Mesenteric fat pad (tissue), 1 donor: ENCODE measurements at places on chromosomes 16 and 17. TPM values are rescaled to one million over a fixed set of nuclear protein-coding genes. Genes with fewer than 3 reads are reported as not detected.

The RRAD gene
- total RNA-seq, result 3.4 TPM

The CTRB2 gene
- 4.1 TPM for total RNA-seq

The NOS2 gene
- 0.13 TPM for total RNA-seq

- DNase-seq, result no peak
Measured at GRCh38 chr16:1108299-1109252, 12.5 kb upstream of the C1QTNF8 start.

DNA sequence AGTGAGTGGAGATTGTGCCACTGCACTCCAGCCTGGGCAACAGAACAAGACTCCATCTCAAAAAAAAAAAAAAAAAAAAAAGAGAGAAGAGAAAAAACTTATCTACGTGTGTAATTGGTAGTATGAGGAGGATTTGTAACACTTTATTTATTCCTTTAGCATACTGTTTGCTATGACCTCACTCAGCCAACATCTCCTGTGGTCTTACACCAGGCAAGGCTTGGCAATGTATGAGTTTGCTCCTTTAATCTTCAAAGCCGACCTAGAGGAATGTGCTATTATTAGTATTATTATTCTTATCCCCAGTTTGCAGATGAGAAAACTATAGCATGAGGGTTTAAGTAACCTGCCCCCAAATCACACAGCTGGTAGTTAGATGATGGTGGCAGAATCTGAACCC, 35.8 kb upstream of the HAPSTR1 start:
- DNase-seq, result no peak

- no peak for DNase-seq
Measured at GRCh38 chr16:17447101-17447569, 23.6 kb downstream of the XYLT1 start.

DNA sequence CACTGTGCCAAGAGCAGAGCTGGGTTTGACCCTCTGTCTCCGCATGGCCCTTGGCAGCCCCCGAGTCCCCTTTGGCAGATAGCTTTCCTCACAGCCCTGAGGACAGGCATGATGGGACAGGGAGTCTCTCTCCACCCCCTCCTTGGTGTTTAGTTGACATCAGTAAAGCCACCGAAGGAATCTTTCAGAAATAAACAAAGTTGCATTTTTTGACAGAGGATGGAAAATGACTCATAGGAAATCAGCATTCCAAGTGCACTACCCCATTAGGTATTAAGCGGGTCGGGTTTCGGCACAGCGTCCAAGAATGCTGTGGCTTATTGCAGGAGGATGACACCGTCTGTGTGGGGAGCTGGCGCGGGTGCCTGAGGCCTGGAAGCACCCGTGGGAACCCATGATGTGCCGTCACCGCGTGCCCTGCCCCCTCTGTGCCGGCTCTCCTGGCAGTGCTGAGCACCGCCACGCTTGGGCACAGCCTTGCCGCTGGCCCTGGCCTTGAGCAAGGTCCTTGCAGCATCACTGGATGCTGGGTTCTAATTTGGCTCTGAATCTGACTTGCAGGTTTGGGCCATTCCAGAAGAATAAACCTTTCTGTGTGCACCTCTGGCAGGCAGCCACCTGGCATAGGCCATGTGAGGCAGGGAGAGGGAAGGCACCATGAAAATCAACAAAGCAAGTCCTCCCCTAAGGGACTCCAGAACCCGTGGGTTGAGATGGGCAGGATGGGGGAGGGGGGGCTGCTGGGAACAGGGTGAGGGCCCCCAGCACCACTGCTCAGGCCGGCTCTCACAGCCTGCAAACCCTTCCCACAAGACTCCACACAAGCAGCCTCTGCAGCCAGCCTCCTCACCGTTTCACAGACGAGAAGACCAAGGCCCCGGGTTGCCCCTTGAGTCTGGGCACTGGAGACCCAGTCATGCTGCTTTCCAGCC, 50.5 kb upstream of the ZNF469 start:
- DNase-seq, result no peak

GRCh38 chr16:81492311-81492761, 47.7 kb downstream of the CMIP start:
- no peak for DNase-seq

DNA sequence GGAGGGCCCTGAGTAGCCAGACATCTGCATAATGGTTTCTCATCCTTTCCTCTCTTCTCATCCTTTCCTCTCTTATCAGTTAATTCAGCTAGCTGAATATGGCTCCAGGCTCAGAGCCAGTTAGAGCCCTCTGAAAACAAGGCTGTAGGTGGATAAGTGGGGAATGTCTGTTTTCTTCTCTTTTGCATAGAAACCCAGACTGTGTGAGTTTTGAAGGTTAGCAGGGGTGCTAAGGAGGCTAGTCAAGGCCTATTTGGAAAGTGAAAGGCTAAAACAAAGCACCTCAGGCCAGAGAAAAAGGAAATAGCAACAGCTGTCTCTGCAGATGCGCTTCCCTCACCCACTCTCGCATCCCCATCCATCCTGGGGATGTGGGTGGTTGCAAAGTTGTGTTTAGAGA, 420.9 kb downstream of the SHISA9 start:
- no peak for DNase-seq

DNA sequence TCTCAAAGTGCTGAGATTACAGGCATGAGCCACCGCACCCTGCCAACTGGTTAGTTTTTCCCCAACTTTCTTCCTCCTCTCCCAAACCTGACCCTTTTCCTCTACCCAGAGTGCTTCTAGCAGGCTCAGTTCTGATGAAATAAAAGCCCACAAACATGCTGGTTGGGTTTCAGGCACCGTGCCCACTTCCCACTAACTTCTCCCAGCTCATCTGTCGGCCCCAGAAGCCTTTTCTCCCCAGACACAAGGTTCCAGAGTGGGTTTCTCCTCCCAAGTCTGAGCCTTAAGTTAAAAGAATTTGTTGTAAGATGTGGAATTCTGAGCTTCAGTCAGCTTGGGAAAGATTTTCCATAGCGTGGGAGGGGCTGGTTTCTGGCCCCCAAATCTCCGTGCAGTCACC, 11.5 kb upstream of the SCN4A start:
- DNase-seq, result no peak

- no peak for DNase-seq
Measured at GRCh38 chr16:50574745-50575136, 26.5 kb downstream of the NKD1 start.

- no peak for DNase-seq
Measured at GRCh38 chr17:29102046-29102445, 59.1 kb downstream of the PIPOX start.

GRCh38 chr16:20004931-20005330, 68.8 kb downstream of the GPR139 start:
- no peak for DNase-seq
